ENCODE measurements at places on chromosomes 3 and 15.

DNA sequence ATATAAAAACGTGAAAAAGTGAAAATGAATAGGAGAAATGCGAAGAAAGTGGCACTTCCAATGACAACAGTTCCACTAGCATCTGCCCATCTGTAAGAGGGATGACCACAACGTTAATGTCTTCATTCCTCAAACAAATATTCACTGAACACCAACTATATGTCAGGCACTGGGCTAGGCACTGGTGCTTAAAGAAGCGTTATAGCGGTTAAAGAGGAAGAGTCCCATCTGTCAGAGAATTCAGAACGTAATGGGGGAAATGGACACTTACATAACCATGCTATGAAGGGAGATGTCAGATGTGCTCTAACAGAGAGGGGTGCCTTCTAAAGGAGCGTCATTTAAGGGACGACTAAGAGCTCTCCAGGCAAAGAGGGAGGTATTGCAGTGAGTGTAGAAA is 8.2 kb downstream of the RUBCN start:
- no peak overlapping the region for H3K4me3 ChIP-seq
- no peak overlapping the region for H3K27ac ChIP-seq
- no peaks in the 10 kb centered on the region for H3K36me3 ChIP-seq
- no peaks in the 10 kb centered on the region for H3K27me3 ChIP-seq
- DNase-seq, result no peak

DNA sequence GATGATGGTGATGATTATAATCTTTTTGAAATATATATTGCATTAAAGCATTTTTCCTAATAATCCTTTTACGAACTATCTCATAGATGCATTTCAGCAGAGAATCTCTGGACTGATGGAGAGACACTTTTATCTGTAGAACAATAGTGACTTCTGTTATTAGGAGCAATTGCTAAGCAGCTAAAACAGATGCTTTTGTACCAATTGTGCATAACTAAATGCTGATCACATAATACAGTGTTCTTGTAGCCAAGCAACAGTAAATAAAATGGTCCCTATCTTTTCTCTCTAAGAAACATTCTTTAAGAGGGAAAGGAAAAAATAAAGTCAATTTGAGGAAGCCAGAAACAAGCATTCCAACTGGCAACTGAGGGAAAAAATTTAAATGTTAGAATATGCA is 405.8 kb upstream of the GOLIM4 start:
- no peak overlapping the region for H3K4me3 ChIP-seq
- H3K27me3 ChIP-seq, result no peaks in the 10 kb centered on the region
- no peak overlapping the region for H3K27ac ChIP-seq
- DNase-seq, result no peak
- H3K36me3 ChIP-seq, result no peaks in the 10 kb centered on the region

DNA sequence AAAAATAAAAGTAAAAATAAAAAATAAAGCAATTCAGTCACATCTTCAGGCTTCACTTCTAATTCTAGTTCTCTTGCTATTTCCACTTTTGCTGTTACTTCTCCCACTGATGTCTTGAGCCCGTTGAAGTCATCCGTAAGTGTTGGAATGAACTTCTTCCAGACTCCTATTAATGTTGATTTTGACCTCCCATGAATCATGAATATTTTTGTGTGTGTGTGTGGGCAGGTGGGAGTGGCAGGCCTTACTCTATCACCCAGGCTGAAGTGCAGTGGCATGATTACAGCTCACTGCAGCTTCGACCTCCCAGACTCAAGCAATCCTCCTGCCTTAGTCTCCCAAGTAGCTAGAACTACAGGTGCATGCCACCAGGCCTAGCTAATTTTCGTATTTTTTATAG is 10.7 kb downstream of the USP4 start:
- no peak overlapping the region for H3K4me3 ChIP-seq
- no peaks in the 10 kb centered on the region for H3K4me1 ChIP-seq
- H3K36me3 ChIP-seq, result peaks cover 17% of the 10 kb centered on the region
- H3K27ac ChIP-seq, result no peak overlapping the region
- DNase-seq, result no peak
- no peaks in the 10 kb centered on the region for H3K27me3 ChIP-seq

GRCh38 chr3:115204475-115204874 is 57.4 kb upstream of the ZBTB20 start:
- no peak overlapping the region for H3K4me3 ChIP-seq
- H3K36me3 ChIP-seq, result no peaks in the 10 kb centered on the region

GRCh38 chr3:55476515-55476914 is 10.6 kb downstream of the WNT5A start:
- no peak for DNase-seq
- H3K4me1 ChIP-seq, result no peaks in the 10 kb centered on the region
- H3K36me3 ChIP-seq, result no peaks in the 10 kb centered on the region
- H3K27ac ChIP-seq, result no peak overlapping the region

DNA sequence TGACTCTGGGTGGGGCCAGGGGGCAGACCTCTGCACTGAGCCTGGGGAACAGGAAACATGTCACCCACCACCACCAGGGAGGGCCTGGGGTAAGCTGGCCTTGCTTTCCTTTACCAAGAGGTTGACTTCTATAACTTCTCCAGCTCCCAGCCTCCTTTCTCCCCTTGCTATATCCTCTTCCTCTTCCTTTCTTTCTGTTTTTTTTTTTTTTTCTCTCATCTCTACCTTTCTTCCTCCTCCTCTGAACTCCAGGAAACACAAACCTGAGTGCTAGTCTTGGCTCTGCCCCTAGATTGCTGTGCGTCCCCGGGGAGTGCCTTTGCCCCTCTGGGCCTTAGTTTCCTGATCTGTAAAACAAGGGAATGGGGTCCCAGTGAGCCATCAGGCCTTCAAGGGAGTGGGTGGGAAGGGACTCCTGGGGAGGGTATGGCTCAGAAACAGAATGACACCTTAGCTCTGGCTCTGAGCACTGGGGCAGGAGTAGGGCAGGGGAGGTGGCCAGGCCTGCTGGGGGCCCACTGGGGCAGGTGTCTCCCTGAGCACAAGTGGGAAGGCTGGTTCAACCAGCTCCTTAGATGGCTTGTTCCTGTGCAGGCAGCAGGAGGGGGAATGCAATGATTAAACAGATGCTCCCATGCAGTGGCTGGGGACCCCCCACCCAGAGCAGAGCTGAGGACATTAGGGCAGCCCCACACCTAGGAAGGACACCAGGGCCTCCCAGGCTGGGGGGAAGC is 4.3 kb downstream of the SNX33 start:
- H3K27ac ChIP-seq, result peak overlapping the region; percentile 44
- H3K4me1 ChIP-seq, result peaks cover 75% of the 10 kb centered on the region
- peaks cover 11% of the 10 kb centered on the region for H3K36me3 ChIP-seq
- H3K27me3 ChIP-seq, result no peaks in the 10 kb centered on the region
- no peak for DNase-seq

DNA sequence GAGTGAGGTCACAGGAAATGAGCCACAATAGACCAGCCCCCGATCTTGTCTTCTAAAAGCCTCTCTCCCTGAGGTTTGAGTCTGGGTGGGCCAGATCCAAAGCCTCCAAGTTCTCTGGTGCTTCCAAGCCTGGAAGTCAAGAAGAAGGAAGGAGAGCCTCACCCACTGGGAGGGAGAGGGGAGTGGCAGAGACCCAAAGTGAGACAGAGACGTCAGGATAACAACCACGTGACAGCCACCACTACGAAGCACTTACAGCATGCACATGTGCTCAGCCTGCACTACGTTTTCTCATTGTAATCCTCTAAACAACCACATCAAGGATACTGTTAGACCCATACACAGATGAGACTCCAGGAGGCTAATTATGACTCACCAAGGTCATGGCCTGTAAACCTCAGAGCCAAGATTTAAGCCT is 197.3 kb upstream of the LINGO1 start:
- no peak for DNase-seq
- no peak overlapping the region for H3K27ac ChIP-seq
- no peaks in the 10 kb centered on the region for H3K36me3 ChIP-seq
- no peak overlapping the region for H3K4me3 ChIP-seq

DNA sequence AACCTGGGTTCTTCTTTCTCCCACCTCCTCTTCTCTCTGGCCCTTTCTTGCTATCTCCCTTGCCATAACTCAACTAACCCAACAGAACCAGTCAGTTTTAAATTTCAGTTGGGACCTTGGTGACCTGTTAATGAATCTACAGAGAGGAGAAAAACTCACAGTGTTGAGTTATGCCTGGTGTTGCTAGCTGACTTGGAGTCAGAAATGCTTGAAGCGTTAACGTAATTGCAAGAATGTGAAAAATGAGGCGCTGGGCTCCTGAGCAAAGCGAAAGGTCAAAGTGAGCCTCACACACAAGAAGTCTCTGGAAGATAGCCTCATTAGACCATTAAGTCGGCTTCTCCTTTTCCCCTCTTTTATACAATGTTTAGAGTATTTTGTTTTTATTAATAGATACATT is 18.4 kb downstream of the MEIS2 start:
- no peaks in the 10 kb centered on the region for H3K27me3 ChIP-seq
- no peak overlapping the region for H3K4me3 ChIP-seq
- H3K4me1 ChIP-seq, result 0 out of 2 replicates have a peak, but pooled peaks cover 1% of the 10 kb centered on the region
- H3K27ac ChIP-seq, result no peak overlapping the region

DNA sequence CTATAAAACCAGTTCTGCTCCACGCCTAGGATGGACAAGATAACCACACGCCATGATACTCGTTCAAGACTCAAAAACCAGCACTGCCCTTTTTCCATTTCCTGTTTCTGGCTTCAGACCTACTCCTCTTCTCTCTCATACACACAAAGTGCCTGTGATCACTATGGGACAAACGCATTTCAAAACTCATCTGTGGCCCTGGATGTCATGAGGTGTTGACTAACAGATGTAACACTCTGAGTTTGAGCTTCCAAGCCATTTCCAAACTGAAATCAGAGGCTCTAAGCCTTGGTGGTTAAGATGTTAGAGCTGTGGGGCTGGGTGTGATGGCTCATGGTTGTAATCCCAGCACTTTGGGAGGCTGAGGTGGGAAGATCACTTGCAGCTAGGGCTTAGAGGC is 55.7 kb upstream of the LMOD3 start:
- H3K27me3 ChIP-seq, result no peaks in the 10 kb centered on the region
- H3K4me1 ChIP-seq, result peaks cover 54% of the 10 kb centered on the region
- H3K36me3 ChIP-seq, result peaks cover 1% of the 10 kb centered on the region

GRCh38 chr15:95252404-95252803 is 1021.0 kb downstream of the MCTP2 start:
- H3K36me3 ChIP-seq, result no peaks in the 10 kb centered on the region
- H3K27ac ChIP-seq, result no peak overlapping the region
- H3K27me3 ChIP-seq, result no peaks in the 10 kb centered on the region
- no peak overlapping the region for H3K4me3 ChIP-seq
- H3K4me1 ChIP-seq, result no peaks in the 10 kb centered on the region

DNA sequence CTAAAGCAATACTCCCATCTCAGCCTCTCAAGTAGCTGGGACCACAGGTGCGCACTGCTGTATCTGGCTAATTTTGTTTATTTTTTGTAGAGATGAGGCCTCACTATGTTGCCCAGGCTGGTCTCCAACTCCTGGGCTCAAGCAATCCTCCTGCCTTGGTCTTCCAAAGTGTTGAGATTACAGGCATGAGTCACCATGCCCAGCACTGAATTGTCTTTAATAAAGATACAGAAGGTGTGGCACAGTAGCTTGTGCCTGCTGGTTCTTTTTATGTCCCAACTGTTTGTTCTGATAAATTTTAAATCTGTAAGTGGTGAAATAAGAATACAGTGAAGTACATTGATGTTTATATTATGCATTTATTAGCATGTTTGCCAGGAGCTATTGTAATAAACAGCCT is 20.6 kb upstream of the TRAK1 start:
- no peak overlapping the region for H3K4me3 ChIP-seq
- peaks cover 68% of the 10 kb centered on the region for H3K4me1 ChIP-seq
- H3K36me3 ChIP-seq, result no peaks in the 10 kb centered on the region
- H3K27ac ChIP-seq, result no peak overlapping the region
- no peaks in the 10 kb centered on the region for H3K27me3 ChIP-seq

GRCh38 chr3:74139648-74140047 is 474.8 kb downstream of the CNTN3 start:
- no peak for DNase-seq
- no peaks in the 10 kb centered on the region for H3K4me1 ChIP-seq
- H3K36me3 ChIP-seq, result no peaks in the 10 kb centered on the region
- no peak overlapping the region for H3K4me3 ChIP-seq
- no peak overlapping the region for H3K27ac ChIP-seq

- H3K4me3 ChIP-seq, result no peak overlapping the region
- H3K27me3 ChIP-seq, result no peaks in the 10 kb centered on the region
- peaks cover 44% of the 10 kb centered on the region for H3K4me1 ChIP-seq
Observed at GRCh38 chr3:56855856-56856512, 54.2 kb upstream of the ARHGEF3 start.

DNA sequence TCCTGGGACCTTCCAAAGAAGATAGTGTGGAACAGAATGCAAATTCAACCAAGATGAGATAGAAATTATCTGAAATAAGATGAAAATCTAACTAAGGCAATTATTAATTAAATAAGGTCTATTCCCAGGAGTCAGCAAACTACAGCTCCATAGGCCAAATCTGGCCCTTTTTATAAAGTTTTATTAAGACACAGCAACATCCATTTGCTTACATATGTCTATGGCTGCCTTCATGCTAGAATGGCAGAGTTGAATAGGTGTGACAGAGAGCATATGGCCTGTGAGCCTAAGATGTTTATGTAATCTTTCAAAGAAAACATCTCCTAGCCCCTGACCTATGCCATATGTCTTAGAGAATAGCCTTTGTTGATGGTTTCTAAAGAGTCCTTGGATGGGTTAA is 503.0 kb downstream of the EDEM1 start:
- no peaks in the 10 kb centered on the region for H3K27me3 ChIP-seq
- no peaks in the 10 kb centered on the region for H3K36me3 ChIP-seq
- no peaks in the 10 kb centered on the region for H3K4me1 ChIP-seq
- H3K27ac ChIP-seq, result no peak overlapping the region
- no peak for DNase-seq

GRCh38 chr3:182570946-182571594 is 222.2 kb upstream of the ATP11B start:
- H3K4me3 ChIP-seq, result no peak overlapping the region
- no peak for DNase-seq
- 0 out of 3 replicates have a peak, but pooled peaks cover 4% of the 10 kb centered on the region for H3K27me3 ChIP-seq
- no peaks in the 10 kb centered on the region for H3K4me1 ChIP-seq
- no peaks in the 10 kb centered on the region for H3K36me3 ChIP-seq
- H3K27ac ChIP-seq, result no peak overlapping the region

GRCh38 chr3:125059488-125060245 is 3.9 kb upstream of the HEG1 start:
- H3K27me3 ChIP-seq, result no peaks in the 10 kb centered on the region
- no peak overlapping the region for H3K4me3 ChIP-seq
- no peaks in the 10 kb centered on the region for H3K36me3 ChIP-seq
- H3K27ac ChIP-seq, result no peak overlapping the region
- H3K4me1 ChIP-seq, result peaks cover 75% of the 10 kb centered on the region
- DNase-seq, result no peak

DNA sequence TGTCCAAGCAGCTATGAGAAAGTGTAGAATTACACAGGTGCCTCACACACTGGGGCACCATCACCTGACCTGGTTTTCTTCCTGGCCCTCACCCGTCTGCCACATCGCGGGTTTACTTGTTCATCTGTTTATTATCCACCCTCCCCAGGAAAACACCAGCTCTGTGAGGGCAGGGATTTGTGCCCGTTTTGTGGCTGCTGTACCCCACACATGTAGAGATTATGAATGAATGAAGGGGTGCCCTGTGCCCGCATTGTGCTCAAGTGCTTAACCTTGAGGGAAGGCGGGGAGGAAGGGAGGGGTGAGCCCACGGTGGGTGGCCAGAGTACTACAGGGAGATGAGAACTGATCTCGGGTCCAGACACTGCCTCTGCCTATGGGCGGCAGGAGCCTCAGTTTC is 108.4 kb downstream of the WNT7A start:
- no peak overlapping the region for H3K27ac ChIP-seq
- no peak for DNase-seq
- H3K27me3 ChIP-seq, result peaks cover 1% of the 10 kb centered on the region
- no peaks in the 10 kb centered on the region for H3K36me3 ChIP-seq

- no peak for DNase-seq
- no peak overlapping the region for H3K27ac ChIP-seq
- H3K27me3 ChIP-seq, result no peaks in the 10 kb centered on the region
- H3K4me3 ChIP-seq, result no peak overlapping the region
- H3K36me3 ChIP-seq, result peaks cover 5% of the 10 kb centered on the region
- H3K4me1 ChIP-seq, result peaks cover 15% of the 10 kb centered on the region
Observed at GRCh38 chr15:42315521-42315920, 42.3 kb upstream of the TMEM87A start.

Data from HepG2 (cell line).